Activated T-cell treated with anti-CD3 and anti-CD28 coated beads for 1 hour (primary cell): ENCODE measurements at places on chromosomes 4 and X.
A peak's percentile ranks its signal among the peaks of the same experiment; 100 is the strongest.

DNA sequence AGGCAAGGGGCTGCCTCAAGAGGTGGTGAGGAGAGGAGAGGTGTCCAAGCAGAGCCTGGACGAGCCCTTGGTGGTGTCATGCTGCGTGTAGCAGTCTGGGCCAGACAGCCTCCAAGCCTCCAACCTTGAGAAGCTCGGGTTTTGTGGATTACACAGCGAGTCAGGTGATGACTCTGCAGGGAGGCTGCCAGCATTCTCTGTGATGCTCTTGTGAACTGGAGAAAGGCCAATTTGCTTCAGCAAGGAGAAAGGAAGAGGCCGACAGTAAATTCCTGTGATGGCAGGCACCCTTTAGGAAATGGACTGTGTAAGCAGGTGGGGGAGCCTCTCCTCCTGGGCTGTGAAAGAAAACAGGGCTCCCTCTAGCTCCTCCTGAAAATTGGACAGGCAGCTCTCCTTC, 36.0 kb upstream of the CD99L2 start:
- DNase-seq: no peak

DNA sequence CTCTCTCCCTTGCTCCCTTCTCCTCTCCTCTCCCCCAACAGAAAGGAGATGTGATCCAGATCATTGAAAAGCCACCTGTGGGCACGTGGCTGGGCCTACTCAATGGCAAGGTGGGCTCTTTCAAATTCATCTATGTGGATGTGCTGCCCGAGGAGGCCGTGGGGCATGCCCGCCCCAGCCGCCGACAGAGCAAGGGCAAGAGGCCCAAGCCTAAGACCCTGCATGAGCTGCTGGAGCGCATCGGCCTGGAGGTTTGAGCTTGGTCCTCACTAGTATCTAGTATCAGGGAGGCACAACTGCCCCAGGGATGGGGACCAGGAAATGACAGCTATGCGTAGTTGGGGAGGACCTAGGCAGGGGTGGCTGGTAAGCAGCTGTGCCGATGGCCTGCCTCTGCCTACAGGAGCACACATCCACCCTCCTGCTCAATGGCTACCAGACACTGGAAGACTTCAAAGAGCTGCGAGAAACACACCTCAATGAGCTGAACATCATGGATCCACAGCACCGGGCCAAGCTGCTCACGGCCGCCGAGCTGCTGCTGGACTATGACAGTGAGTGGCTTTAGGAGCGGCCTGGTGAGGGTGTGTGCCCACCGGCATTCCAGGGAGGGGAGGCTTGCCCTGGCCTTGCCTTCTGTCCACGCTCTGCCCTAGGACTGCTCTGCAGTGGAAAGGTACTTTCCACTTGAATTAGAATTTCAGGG, 13.0 kb downstream of the SASH3 start:
- no peak for DNase-seq

- no peak for DNase-seq
These were observed 124.7 kb upstream of the C1QTNF7 start for GRCh38 chr4:15303052-15303641.

DNA sequence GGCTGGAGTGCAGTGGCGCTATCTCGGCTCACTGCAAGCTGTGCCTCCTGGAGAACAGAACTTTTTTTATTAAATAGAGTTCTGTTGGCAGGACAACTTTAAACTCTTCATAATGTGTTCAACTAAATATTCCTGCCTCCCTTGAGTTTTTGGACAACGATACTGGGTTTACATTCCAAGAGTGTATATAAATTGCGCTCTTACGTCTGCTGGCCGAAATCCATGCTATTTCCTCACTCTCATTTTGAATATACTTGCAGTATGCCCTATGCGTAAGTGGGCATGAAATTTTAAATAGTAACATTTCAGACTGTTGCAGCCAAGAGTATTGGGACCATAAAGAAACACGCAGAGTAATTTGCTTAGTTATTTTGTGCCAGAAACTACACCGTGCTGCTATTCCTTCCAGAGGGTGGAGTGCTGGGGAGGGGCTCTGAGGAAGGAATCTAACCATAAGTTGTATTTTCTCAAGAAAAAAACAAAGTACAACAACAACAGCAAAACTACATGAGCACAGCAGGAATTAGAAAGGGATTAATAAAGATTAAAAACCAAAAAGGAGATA, 480.0 kb downstream of the NLGN4X start:
- no peak for DNase-seq

DNA sequence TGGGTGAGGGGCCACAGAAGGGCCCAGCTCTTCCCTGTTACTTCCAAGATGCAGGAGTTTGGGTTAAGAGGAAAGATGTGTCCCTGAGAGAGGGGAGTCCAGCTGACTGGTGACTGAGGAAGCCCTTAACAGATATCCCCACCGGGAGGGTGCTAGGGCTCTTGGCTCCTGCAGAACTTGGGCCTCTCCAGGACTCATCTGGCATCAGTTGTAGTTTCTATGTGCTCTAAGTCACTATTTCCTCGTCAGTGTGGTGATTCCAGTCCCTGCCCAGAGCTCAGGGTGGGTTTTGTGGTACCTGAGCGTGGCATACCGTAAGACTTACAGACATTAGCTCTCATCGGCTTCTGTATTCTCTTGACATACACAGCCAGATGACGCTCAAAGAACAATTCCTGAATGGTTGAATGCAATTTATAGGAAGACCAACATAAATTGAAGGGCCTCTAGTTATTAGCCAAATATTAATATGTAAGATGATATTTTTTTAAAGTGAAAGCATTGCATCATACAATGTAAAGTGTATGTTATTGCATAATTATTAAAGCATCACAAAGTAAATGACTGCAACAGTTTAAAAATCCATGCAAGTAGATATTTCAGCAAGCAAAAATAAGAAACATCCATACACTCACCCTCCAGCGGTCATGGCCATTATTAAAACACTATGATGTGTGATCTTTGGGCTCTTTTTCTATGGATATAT, 195.5 kb downstream of the PTTG2 start:
- DNase-seq: no peak

GRCh38 chr4:88409206-88409605, 30.6 kb downstream of the HERC6 start:
- no peak for DNase-seq

DNA sequence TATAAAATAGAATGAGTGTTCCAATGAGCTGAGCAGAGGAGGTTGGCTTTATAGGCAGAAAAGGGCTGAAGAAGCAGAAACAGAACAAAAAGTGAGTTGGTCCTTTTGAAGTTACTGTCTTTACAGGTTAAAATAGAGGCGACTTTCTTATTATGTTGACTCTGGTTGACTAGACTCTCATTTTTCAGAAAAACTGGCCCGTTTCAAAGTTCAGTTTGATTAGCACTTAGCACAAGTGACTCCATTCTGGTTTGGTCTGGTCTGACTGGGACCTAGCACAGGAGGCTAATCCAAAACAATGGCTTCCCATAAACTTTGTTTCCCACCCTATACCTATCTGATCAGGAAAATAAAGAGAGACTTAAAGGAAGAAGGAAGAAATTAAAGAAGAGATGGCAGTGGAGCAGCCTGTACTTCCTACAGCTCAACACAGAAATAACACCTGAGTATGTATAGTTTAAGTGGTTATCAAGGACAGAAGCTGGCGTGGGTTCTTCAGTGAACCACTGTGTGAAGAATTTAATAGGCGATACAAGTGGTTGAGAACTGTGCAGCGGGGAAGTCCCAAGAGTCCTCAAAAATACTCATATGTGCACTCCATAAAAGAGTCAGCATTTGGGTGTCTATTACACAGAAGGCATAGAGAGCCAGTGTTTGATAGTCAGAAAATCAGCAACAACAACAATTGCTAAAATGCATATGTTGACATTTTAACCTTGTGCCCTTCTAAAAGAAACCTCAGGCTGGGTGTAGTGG, 554.8 kb upstream of the HTR2C start:
- DNase-seq: no peak

- DNase-seq: no peak
These were observed 153.9 kb upstream of the STK26 start for GRCh38 chrX:131869182-131869581.

- no peak for DNase-seq
These were observed 234.7 kb downstream of the DKK2 start for GRCh38 chr4:106801386-106801785.

DNA sequence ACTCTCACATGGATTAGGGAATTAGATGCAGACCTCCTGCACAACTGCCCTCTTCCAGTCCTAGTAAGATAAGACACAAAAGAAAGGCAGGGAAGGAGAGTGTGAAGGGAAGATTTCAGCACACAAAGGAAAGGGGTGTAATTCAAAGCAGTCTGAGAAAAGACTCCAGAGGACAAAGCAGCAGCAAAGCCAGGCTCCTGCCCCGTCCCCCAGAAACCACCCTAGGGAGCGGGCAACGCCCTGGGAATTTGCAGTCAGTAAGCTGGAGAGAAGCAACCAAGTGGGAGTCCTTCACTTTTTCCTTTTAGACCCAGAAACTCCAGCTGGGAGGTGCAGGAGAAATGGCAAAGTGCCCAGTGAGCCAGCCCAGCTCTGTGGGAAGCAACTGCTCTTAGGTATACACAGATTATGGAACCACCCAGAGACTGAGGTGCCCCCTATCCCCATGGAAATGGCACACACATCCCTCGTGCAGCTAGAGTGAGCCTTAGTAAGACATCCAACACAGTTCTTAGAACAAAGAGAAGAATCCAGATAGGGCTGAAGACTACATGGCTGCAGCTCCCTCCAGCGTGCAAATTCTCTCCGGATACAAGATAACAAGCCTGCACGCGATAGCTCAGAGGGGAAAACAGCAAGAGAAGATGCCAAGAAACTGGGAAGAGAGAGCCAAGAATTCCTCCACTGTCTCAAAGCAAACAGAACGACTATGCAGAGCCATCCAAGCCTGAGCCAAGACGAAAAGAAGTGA, 26.5 kb upstream of the IRAK1 start:
- no peak for DNase-seq

- no peak for DNase-seq
These were observed 47.8 kb downstream of the ZCCHC13 start for GRCh38 chrX:74351760-74352159.

- DNase-seq: peak; percentile 31
These were observed 28.1 kb upstream of the MAN2B2 start for GRCh38 chr4:6546681-6547447.
